ENCODE measurements at places on chromosomes 5 and 9.

- no peak for DNase-seq
These were observed 232.2 kb downstream of the SYK start for GRCh38 chr9:91033797-91034196.

DNA sequence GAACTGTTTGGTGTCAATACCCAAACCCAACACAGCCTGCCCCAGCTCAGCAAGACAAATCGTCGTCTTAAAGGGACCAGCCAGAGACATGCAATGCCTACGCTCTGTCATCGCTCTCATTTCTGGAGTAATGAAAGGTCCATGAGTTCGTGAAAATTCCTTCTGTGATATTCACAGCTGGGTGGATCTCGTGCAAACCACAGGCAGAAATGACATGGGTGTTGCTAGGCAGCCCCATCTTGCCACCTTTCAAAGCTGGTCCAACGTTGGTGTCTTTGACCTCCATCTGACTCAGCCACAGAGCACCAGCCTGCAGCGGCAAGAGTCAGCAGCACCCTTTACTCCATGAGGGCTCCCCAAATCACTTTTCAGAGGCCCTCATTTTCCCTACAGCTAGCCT lies 215.3 kb downstream of the SLIT3 start:
- no peak for DNase-seq

DNA sequence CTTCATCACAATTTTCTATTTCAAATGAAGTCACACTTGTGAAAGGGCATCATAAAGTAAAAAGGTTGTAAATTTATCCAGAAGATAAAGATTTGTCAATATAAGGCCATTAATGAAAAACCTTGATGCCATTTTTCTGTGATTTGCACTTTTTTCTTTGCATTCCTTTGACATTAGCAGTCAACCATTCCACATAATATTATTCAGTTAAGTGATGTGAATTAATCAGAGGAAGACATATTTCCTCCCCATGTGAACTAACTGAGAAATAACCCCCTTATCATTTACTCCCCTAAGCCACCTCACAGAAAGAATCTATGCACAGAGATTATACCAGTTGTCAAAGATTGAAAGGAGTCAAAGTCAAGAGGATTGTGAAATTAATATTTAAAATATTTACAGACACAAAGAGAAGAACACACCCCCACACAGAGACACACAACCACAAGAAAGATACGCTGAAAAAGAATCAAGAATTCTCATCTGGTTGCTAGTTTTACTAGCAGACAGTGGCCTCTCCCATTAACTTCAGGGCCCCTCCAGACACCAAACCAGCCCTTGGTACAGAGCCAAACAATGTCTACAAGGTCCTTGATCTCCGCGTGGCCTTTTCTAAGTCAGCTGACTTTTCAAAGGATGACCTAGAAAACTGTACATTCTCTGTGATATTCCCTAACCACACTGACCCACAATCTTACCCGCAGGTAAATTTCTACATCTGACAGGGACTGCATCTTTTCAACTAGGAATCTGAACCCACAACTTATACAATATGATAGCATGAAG lies 29.5 kb downstream of the GNAQ start:
- DNase-seq, result no peak

DNA sequence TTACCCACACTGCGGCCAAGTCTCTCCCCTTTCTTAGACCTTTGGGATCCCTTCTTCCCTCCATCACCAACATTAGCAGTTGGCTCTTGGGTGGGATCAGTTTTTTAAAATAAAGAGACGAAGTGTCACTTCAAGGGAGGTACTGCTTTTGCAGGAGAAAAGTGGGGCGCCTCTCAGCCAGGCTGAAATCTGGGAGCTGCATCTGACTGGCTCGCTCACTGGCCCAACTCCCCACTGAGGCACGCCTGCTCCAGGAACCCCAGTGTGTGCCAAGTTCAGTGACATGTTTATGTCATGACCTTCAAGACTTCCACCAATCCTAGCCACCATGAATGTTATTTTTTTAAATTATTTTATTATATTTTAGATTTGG lies 130.5 kb downstream of the MVB12B start:
- no peak for DNase-seq

DNA sequence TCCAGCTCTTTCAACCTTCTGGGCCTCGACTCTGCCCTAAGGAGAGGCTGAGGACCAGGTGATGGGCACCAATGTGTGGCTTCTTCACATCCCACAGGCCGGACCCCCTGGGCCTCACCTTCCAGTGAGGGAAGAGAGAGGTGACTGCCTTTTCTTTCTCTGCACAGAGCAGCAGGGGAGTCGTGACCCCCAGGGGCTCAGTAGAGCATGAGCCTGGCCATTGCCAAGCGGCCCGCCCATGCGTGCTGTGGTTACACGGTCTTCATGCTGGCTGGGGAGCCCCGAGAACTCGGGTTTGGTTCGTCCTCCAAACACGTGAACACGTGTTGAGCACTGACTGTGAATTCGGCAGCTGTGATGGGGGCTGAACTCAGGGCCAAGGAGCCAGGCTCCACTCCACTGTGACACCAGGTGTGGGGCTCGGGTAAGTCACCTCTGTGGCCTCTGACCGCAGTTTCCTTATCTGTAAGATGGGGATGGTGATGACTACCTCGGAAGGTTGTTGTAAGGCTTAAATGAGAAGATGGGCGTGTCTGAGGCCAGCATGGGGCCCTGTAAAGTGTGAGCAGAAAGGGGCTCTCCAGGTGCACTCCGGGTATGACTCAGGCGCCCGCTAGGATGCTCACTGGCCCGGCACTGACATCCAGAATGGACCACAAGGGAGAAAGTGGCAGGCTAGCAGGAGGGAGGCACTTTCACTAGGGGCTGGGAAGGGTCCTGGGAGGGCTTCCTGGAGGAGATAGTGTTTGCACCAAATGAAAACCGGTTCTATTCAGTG lies 13.4 kb upstream of the GRHPR start:
- no peak for DNase-seq
